ENCODE measurements at places on chromosomes 13 and 19.

- peak; percentile 4 for DNase-seq
These were observed 1.7 kb downstream of the PROSER1 start for GRCh38 chr13:39036212-39036611.

DNA sequence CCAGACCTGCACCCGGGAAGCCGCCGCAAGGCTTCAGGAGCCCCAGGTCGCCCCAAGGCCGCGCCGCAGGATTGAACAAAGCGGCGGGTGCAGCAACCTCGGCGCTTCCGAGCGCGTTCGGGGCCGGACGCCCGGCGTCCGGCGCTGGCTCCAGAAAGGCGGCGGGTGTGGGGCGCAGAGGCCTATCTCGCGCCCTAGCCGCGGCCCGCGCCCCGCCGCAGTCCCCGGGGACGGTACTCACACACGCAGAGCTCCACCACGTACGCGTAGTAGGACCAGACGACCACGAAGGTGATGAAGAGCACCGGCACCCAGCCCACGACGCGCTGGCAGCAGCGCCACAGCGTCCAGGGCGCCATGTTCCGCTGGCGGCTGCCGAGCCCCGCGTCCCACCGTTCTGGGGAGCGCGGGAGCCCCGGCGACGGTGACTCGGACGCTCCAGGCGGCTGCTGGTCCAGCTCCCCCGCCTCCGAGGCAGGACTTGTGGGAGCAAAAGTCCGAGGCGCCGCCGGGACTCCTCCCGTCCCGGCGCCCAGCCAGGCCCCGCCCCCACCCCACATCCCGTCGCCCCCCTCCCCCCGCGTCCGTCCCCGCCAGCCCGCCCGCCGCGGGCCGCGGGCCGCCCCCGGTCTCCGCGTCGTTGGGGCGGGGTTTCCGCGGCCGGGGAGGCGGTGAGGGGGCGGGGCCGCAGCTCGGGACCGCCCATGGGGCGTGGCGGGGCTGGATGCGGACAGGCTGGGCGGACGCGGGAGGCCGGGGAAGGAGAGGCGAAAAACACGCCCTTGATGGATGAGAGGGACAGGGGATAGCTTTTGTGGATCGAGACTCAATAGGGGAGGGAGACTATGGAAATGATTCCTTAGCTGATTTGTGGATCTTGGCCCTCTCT lies at the start of gene ZDHHC20:
Gene ZDHHC20 (minus strand): TSS at position 491 of the 889 bp plus-strand sequence. CDS start 132 bp downstream, at position 359.
- peak; percentile 89 for DNase-seq

GRCh38 chr13:59043016-59043415 lies 1120.7 kb downstream of the DIAPH3 start:
- DNase-seq: no peak

GRCh38 chr19:46963093-46963734 lies 56.4 kb upstream of the NPAS1 start:
- DNase-seq: peak; percentile 99

DNA sequence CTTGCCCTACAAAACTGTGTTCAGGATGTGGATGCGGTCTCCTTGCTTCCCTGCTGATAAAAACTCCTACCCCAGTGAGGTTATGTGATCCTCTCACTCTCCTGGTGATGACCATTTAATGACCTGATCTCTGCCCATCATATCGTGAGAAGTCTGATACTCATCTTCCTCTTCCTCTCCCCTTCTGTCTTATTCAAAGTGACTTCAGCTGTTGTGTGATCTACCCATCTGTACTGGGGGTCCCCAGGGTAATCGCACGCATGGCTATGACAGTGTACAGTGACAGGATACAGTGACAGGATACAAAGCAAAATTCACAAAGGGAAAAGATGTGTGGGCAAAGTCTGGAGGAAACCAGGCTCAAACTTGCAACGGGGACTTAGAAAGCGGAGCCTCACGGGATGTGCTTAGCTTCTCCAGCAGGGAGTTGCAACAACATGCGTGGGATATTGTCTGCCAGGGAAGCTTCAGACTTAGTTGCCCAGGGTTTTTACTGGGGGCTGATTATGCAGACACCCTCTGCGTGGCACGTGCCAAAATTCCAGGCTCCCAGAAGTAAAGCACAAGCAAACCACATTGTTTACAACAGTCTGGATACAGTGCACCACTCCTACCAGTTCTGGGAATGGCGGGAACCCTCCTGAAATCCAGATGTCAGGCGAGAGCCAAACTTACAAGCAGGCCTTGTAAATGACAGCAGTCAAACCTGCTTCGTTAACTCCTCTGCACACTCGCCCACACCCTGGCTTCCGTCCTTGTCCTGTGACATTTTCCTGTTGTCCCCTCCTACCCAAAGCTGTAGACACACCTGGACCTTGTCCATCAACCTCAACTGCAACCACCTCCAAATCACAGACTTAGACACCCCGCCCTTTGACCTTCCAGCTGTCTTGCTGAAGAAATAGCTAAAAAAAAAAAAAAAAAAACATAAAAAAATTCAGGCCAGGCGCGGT lies 18.0 kb upstream of the GARRE1 start:
- peak; percentile 79 for DNase-seq

- DNase-seq: no peak
These were observed 424.9 kb downstream of the FGF9 start for GRCh38 chr13:22095794-22096193.

GRCh38 chr19:10408511-10409283 lies 5.4 kb upstream of the CDC37 start:
- no peak for DNase-seq

- DNase-seq: no peak
These were observed 705.7 kb upstream of the SLITRK1 start for GRCh38 chr13:84588023-84588422.

DNA sequence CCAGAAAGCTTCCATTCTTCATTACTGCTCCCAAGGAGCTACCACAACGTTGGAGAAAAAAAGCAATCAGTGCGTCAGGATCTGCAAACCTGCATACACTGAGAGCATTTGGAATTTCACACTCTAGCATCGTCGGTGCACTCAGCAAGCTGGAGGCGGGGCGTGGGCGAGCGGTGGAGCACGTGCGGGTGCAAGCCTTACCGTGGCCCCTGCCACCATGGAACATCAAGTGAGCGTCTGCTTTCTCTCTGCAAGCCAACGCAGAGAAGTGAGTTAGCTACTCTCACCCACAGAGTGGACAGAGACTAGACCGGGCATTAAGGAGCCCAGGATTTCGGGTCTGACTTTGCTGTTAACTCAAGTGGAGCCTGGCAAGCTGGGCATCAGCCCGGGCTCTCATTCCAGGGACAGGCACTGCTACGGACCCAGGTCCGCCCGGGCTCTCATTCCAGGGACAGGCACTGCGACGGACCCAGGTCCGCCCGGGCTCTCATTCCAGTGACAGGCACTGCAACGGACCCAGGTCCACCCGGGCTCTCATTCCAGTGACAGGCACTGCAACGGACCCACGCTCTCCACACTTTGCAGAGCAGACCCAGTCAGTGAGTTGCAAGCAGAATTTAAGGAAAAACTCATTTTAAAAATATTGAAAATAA lies 124.1 kb upstream of the SPACA7 start:
- DNase-seq: no peak

- DNase-seq: no peak
These were observed 6.9 kb downstream of the KIR3DL3 start for GRCh38 chr19:54731191-54731590.

DNA sequence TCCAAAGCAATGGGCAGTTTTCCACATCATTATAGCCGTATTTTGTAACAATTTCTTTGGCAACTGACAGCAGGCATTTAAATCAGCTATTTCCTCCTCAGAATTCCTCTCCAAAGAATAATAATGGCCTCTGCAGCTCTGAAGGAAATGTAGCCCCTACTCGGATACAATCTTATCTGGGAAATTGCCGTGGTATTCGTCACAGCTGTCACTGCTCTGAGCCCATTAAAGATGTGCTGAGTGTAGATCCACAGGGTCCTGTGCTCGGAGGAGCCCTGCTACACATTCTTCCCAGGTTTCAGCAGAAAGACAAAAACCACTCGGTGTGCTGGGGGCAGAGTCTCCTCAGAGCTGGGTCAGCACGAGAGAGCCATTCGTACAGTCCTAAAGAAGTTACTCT lies 33.1 kb downstream of the MZT1 start:
- no peak for DNase-seq

DNA sequence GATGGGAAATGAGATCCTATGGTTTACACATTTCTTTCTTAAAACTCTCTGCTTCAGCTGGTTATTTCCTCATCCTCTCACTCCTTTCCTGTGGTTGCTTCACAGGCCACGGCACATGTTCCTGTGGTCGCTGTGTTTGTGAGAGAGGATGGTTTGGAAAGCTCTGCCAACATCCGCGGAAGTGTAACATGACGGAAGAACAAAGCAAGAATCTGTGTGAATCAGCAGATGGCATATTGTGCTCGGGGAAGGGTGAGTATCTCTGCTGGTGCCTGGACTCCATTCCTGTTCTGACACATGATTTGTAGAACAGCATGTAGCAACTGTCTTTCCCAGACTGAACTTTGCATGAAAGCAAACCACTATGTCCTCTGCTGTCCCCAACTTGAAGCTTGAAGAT lies 254.2 kb downstream of the ITGBL1 start:
- DNase-seq: peak; percentile 85

GRCh38 chr19:41325947-41326706 lies 16.2 kb downstream of the CCDC97 start:
- peak; percentile 90 for DNase-seq

- no peak for DNase-seq
These were observed 35.5 kb downstream of the DHRS12 start for GRCh38 chr13:51768378-51768921.

DNA sequence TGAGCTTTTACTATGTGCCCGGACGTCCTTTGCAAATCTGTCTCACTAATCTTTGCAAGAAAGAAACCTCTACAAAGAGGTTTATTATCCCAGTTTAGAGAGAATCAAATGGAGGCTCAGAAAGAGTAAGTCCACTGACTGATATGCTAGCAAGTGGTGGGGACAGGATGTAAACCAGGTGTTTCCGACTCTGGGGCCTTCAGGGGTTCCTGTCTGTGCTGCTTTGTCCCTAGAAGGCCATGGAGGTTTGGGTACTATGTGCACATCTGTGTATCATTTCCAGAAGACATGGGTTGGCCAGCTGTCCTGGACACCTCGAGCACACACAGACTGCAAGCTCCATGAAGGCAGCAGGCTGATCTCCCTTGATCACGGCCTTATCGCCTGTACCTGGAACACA lies 1.2 kb upstream of the KPTN start:
- DNase-seq: no peak

DNA sequence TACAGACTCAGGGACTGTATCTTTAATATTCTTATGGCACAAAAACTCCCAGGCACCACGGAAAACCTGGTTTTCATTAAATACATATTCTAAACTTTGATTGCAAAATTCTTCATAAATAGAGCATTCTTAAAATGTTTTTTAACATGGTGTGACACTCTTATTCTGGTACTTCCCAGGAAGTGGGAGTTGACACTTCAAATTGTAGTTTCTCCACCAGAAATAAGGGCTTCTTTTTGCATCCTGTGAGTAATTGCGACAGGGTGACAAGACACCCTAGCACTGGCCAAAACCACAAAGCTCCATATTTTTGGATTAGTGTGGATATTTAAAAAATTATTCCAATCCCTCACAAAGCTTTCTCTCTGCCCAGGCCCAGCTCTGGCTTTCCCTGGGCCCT lies 43.6 kb upstream of the MTIF3 start:
- DNase-seq: peak; percentile 90

DNA sequence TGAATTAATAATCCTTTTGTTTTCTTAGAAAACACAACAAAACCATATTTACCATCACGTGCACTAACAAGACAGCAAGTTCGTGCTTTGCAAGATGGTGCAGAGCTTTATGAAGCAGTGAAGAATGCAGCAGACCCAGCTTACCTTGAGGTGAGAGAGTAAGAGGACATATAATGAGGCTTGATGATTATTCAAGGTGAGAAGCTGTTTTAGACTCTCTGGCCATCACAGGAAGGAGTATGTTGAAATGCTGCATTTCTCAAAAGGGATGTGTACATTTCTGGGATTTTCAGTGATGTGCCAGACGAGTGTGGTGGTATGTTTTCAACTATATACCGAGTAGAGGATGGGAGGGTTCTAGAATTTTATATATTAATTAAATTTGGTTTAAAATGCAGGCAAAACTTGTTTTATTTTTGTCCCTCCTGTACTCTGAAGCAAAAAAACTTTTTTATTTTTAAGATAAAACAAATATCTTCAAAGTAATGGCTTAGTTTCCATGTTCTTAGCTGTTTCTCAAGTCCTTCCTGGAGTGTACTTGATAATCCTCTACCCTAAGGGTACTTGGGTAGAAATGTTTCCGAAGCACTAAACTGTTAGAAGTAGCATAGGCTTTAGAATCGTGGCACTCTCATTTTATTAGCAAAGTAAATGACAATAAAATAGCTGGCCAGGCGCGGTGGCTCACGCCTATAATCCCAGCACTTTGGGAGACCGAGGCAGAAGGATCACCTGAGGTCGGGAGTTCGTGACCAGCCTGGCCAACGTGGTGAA lies 51.1 kb downstream of the N4BP2L1 start:
- DNase-seq: no peak

DNA sequence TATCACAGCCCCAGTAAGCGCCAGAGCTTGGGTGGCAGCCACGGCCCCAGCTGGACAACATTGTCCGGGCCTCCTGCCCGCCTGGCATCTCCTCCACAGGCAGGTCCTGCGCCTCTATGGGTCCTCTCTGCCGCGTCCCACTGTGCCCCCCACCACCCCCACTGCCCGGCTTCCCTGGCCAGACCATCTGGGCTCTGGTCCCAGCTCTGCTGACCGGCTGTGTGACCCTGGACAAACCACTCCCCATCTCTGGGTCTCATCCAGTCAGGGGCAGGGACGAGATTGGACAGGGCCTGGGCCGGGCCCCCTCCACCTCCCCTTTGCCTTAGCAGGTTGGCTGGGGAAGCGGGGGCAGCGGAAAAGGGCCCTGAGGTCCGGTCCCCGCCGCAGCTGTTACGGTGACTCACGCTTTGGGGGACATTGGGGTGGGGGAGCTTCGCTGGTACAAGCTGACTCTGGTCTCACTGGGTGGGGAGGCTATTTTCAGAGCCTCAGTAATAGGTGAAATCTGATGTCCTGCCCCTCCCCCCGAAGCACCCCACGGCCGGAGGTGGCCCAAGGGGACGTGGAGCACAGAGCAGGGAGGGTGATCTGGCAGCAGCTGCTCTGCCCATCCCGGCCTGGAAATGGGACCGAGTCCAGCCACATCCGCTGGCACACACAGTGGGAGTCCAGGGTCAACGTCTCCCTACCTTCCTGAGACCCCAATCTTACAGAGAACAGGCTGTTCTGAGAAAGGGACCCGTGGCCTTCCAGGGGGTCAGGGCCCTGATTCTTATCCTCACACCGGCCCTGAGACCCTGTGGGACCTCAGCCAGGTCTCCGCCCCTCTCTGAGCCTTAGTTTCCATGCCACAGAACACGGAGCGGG lies 9.1 kb downstream of the NFIC start:
- DNase-seq: no peak
